ENCODE measurements at places on chromosomes 1 and 21.

GRCh38 chr1:3391711-3392110 is 62.8 kb upstream of the ARHGEF16 start:
- DNase-seq: no peak

GRCh38 chr1:236287757-236288619 is 6.2 kb upstream of the ERO1B start:
- no peak for DNase-seq

- no peak for DNase-seq
Observed at GRCh38 chr21:34979383-34979782, 69.7 kb downstream of the RUNX1 start.

DNA sequence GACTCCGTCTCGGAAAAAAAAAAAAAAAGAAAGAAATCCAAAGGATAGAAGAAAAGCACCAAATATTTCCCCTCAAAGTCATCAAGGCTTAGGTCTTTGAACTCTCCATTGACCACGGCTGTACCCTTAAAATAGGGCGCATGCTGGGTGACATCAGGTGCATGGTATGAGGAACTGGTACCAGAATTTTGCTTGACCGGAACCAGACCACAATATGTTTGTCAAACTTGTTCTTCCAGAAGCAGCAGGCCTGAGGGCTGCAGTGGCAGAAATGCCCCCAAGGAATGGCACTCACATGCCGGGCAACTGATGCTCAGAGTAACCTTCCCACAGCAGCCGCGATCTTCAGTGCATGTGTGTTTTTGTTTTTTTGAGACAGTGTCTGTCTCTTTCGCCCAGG is 21.0 kb downstream of the RCC1 start:
- DNase-seq: no peak

DNA sequence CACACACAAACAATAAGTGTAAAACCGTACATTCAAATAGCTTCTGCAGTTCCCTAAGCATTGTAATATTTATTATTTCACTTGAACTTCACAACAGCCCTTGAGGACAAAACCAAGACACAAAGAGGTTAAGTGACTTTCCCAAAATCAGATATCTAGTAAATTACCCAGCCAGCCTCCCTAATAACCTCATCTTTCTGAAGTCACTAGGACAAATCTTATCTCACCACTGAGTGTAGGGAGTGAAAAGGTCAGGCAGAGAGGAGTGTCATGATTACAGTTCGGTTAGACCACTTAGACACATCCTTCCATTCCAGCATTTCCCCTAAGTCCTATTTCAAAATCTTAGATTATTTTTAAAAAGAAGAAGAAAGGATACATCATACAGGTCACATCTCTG is 377.3 kb upstream of the NFIA start:
- no peak for DNase-seq

GRCh38 chr1:172212124-172212523 is 208.4 kb upstream of the C1orf105 start:
- no peak for DNase-seq

GRCh38 chr1:45381243-45381642 is 41.0 kb upstream of the MUTYH start:
- DNase-seq: no peak

DNA sequence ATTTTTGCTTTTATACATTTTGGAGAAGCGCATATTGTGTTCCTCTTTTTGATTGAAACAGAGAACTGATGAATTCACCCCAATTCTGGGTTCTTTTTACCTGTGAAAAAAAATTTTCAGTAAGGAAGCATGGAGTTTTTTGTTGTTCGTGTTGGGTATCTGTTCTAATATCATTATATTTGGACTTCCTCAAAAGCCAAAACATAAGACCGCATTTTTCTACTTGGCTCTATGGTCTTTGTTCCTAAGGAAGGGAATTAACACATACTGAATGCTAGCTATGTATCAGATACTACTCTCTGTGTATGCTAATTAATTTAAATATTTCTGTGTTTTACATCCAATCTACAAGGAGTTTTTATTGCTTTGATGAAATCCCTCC is 12.9 kb downstream of the EPB41 start:
- no peak for DNase-seq

DNA sequence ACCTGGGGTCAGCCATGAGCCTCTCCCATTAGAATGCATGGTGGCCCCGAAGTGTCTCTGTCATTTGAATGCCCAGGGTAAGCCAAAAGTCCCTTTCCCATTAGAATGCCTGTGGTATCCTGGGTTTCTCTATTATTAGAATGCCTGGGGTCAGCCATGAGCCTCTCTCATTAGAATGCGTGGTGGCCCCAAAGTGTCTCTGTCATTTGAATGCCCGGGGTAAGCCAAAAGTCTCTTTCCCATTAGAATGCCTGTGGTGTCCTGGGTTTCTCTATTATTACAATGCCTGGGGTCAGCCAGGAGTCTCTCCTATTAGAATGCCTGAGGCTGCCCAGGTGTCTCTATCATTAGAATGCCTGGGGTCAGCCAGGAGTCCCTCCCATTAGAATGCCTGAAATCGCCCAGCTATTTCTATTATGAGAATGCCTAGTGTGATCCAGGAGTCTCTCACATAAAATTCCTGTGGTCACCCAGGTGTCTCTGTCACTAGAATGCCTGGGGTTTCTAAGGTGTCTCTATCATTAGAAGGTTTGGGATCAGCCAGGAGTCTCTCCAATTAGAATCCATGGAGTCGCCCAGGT is 65.5 kb downstream of the RNF187 start:
- DNase-seq: no peak

GRCh38 chr21:21813289-21813688 is 815.1 kb downstream of the NCAM2 start:
- no peak for DNase-seq

DNA sequence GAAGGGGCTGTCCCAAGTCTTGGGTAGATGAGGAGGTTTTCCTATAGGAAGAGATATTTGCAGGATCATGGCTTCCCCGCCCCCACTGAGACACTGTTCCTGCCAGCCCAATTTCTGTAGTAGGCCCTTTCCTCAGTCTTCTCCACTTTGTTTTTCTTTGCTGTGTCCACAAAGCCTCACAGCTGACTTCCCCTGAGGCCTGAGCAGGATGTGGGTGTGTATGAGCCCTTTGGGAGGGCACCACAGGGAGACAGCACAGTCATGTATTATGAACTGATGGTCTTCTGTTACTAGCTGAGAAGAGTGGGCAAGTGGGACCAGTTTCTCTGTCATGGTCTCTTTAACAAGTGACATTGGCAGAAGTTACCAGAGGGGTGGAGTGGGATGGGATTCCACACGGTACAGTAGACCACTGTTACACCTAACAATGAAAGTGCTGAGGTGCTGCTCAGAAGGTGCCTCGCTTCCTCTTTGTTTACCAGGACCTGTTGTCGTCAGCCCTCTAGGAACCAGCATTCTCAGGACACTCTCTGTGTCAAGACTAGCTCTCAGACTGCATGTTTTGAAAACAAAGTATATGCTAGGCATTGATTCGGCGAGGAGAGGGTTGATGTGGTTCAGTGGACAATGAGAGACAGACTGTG is 253.8 kb upstream of the HOOK1 start:
- DNase-seq: no peak

GRCh38 chr1:224160171-224160682 is 22.8 kb upstream of the DEGS1 start:
- DNase-seq: no peak

DNA sequence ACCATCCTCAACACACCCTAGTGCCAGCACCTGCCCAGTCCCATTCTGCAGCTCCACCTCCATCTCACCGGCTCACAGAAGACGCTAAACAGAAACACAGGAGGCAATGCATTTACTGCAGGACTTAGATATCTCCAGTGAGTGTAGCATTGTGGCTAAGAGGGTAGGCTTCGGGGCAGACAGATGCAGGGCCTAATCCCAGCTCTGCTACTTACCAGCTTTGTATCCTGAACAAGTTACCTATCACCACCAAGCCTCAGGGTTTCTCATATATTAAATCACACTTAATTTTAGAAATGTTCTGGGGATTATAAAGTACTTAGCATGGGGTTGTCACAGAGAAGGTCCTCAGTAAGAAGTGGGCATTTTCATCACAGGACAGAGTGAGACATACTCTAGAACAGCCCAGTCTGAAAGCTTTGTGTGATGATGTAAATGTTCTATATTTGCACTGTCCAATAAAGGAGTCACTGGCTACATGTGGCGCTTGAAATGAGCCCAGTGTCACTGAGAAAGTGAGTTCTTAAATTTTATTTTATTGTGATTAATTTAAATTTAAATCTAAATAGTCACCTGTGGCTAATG is 149.3 kb upstream of the C8B start:
- DNase-seq: no peak

DNA sequence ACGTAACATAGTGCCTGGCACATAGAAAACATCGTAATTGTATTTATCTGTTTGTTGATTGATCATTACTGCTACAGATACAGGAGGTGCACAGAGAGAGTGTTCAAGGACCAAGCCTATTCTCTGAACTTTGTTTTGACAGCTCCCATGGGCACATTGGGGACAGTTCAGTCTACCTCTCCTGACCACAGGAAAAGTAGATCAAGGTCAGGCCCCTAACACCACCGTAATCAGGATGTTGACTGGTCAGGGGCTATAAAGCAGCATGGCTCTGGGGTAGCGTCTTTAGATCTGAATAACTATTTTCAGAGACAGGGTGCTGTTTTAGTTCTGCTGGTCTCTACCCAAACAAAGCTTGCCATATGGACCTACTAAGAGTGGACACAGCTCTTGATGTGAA is 223.1 kb upstream of the IRF2BP2 start:
- no peak for DNase-seq

DNA sequence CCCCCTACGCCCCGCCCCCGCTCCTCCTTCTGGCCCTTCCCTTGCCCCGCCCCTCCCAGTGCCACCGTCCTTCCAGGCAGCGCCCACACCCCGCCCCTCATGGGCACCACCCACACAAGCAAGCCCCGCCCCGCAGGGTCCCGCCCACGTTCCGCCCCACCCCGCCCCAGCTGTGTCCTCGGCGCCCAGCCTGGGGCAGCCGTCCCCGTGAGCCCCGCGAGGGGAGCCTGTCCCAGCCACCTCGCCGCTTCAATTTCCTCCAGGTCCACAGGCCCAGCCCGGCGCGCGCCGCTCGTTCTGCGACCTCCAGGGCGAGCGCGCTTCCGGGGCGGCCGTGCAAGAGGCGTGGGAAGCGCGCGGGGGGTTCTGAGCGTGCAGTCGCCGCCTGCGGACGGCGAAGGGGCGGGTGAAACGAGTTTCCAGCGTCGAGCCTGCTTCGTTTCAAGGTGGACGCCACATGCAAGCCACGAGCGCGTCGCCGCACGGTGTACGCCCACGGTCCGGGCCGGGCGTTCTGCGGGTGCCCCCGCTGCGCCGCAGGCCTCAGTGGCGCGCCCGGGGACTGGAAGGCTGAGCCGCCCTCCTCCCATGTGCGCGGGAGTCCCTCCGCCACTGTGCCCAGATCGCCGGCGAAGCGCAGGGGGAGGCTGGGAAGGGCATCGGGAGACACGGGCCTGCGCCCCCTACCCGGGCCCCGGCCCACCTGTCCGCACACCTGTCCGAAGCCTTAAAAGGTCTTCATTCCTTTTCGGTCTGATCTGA is 10.8 kb upstream of the FAAP20 start:
- peak; percentile 94 for DNase-seq

DNA sequence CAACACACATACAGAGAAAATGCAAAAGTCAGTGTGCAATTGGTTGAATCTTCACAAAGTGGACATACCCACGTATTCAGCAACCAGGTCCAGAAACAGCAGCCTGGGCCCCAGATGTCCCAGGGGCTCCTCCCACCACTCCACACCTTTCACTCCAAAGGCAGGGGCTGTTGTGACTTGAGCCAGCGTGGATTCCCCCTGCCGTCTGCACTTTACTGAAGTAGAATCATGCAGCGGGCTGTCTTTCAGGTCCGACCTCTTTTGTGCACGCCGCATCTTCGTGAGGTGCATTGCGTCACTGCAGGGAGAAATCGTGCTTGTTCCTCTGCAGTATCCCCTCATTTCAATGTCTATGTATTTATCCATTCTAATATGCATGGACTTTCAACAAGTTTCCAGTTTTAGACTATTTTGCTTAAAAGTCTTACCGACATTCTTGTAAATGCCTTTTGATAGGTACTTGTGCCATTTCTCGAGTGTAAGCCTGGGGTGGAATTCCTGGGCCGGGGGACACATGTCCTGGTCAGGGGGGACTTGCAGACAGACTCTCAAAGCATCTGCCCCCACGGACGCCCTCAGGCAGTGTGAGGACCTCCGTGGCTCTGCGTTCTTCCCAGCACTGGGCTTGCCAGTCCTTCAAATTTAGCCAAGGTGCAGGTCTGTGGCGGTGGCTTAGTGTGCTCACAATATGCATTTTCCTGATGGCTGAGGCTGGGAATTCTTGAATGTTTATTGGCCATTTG is 29.3 kb upstream of the ACTRT2 start:
- DNase-seq: no peak

- no peak for DNase-seq
Observed at GRCh38 chr1:62391369-62391971, 45.4 kb upstream of the USP1 start.

GRCh38 chr1:32023351-32023750 is 9.7 kb downstream of the KHDRBS1 start:
- DNase-seq: peak; percentile 72

DNA sequence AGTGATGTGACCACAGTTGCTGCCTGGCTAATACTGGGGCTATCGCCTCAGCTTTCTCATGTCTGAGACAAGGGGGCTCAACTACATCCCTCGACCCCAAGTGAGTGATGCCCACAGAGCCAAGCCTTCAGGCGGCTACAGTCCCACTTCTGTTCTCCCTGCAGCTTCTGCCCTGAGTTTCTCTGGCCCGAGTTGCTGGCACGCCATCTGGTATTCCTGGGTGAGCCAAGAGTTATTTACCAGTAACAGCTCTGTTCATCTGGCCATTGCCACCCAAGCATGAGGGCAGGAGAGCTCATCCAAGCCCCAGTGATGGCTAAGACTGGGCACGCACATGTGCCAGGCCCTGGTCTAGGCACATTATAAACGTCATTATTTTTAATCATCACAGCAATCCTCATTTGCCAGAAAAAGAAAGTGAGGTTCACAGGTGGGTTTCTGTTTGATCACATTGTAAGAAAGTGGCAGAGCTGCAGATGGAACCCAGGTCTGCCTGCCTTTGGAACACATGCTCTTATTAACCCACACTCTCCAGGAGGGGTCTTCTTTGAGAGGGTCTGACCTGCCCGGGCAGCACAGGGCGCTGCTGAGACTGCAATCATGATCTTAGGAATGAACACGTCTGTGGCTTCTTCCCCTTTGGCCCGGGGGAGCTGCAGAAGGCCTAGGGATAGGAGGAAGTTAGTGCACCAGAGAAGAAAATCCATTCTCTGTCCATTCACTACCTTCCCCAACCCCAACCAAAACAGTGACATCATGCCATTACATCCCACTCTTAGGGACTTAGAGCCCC is 27.5 kb downstream of the KCND3 start:
- no peak for DNase-seq

- peak; percentile 35 for DNase-seq
Observed at GRCh38 chr21:38491536-38491935, 6.7 kb downstream of the ERG start.

DNA sequence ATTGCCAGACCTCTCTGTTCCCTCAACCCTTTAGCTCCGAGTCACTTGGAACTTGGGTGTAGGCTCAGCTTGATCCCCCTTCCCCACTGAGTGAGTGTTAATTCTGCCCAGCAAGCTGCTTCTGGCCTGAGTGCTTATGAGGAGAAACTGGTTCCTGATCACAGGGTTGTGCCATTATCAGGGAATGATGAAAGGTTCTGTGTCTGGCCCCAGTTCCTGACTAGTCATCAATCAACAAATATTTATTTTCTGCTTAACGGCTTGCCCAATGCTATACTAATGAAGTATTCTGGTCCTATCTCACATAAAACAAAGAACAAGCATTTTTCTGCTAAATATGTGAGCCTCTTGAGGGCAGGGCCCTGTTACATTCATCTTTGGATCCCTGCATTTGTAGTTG is 20.8 kb downstream of the CC2D1B start:
- no peak for DNase-seq

GRCh38 chr1:92479587-92479986 is 7.1 kb downstream of the GFI1 start:
- no peak for DNase-seq

Measured in fibroblast of the aortic adventitia (primary cell).